ENCODE measurements at places on chromosomes 4 and X.

DNA sequence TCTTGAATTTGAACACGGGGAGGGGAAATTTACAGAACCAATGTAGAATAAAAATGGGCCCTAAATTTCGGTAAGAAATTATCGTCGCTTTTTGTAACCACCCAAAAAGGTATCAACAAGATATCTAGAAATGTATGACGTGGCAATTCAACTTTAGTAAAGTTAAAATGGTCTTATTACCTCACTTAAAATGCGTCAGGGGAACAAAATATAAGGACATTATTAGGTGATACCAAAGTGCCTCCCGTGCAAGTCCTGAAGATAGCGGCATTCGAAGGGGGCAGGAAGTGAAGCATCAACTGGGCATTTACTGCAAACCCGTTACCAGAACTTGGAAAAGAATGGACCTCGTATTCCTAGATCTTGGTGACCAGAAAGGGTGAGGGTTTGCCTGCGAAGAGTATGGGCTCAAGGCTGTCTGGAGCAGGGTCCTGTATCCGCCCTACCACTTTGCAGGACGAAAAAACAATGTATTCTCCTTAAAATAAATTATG lies 980 bp downstream of the AP1S2 start:
- DNase-seq: no peak

DNA sequence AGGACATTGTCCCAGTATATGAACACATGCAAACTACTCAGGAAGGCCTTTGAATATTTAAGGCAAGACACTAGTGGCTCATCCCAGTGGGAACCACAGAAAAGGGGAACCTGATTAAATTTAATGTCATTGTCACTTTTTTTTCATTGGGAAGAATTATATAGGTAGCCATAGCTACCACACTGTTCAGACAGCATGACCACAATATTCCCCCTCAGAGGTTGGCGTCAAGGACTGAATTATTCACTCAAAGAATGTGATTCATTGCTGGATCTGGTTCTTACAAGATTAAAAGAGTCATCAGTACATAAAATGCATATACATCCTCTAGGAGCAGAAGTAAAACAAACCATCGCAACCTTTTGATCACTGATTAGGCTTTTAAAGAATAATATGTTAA lies 92.0 kb upstream of the SMARCAD1 start:
- DNase-seq: no peak

- peak; percentile 89 for DNase-seq
These were observed at the start of gene ATOH1 for GRCh38 chr4:93828332-93828994. ATOH1 (plus strand) TSS chr4:93828753; CDS start chr4:93828927, 174 bp downstream.

DNA sequence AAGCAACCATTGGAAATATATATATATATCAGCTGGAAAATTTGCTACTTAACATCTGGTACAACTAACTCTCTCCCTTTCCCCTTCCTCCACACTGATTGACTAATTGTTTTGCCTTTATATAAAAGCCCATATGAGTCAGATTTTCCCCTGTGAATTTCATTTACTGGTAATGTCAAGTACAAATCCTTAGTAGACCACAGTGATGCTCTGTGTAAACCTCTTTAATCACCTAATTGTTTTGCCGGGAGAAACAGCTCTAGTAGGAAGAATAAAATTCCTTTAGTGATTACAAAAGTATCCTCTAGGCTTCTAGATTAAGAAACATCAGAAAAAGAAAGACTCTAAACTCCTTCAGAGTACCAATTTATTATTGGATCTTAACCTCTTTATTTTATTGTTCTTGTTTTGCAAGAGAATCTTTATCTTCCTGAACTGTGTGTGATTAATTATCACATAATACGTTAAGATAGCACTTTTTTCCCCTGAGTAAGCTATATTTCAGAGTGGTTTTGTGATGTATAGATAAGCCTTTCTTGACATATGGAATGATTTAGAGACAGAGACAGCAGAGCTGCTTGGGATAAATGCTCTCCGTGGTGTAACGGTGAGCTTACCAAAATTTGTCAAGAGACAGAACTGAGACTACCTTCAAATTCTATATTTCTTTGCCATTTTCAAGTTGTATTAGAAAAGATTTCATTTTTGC lies 1606.4 kb upstream of the TENM3 start:
- DNase-seq: no peak

DNA sequence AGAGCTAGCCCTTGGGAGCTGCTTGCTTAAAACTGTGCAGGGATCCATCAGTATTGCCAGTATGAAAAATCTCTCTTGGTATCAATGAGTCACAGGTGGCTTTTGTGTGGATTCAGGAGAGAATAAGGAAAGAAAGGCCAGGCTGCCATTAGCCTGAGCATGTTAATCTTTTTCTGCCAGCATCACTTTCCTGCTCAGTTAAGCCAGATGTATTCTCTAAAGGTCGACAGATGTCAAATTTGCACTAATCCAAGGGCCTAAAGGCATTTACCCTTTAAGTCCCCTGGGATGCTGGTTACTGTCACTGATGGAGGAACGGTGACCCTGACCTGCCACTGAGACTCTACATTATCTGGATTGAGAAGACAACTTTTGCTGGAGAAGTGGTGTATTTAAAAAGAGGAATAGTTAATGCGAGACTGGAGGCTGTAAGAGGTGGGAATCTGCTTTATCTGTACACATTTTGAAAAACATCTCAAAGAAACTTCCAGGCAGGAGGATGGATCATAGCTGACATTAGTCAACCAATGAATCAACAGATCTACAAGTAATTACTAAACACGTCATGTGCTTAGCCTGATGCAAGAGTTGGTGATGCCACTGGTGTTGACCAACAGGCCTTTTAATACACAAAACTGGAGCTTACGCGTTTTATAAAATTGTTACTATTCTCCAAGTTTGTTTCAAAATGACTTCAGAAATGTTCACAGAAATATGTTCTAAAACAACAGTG lies 241.4 kb upstream of the ANXA3 start:
- no peak for DNase-seq

DNA sequence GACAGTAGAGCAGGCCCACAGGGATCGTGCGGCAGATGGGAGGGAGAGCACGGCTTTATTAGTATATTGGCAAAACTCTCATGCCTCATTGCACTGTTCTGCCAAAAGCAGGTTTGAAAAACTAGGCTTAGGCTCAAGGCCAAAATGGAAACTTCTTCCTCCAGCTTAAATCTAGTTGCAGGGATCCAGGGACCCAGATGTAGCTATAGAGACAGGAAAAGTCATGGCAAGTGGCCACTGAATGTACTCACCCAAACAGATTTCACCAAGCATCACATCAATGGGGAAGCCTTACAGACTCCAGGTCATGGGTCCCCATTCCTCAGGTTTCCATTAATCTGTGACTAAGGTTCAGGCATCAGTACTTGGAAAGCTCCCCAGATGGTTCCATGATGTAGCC lies 149.2 kb downstream of the STK32B start:
- DNase-seq: no peak
